ENCODE measurements at places on chromosomes 16 and 17. TPM values are rescaled to one million over a fixed set of nuclear protein-coding genes. Genes with fewer than 3 reads are reported as not detected.

CSH1 gene
- total RNA-seq, result not detected

CA4 gene
- total RNA-seq, result not detected

PMP22 gene
- total RNA-seq, result 0.45 TPM

EIF5A gene
- 1,303 TPM for total RNA-seq

TM4SF5 gene
- total RNA-seq, result not detected

MYOCD gene
- not detected for total RNA-seq

SLFN12 gene
- total RNA-seq, result 7.8 TPM

CETP gene
- total RNA-seq, result not detected

NLE1 gene
- total RNA-seq, result 45.3 TPM

SLFN13 gene
- 36.8 TPM for total RNA-seq

PDILT gene
- not detected for total RNA-seq

PIPOX gene
- 1.2 TPM for total RNA-seq

LRRC37A2 gene
- 6.2 TPM for total RNA-seq

CAPNS2 gene
- total RNA-seq, result not detected

PALB2 gene
- 35.7 TPM for total RNA-seq

CDH8 gene
- not detected for total RNA-seq

CCL16 gene
- not detected for total RNA-seq

SEBOX gene
- not detected for total RNA-seq

STAT5A gene
- total RNA-seq, result 348 TPM

HSPB9 gene
- not detected for total RNA-seq

CD79B gene
- total RNA-seq, result 29.2 TPM

SPNS2 gene
- total RNA-seq, result 0.17 TPM

MYH2 gene
- not detected for total RNA-seq

SLC2A4 gene
- 0.17 TPM for total RNA-seq

ENPP7 gene
- total RNA-seq, result 0.09 TPM

MT4 gene
- not detected for total RNA-seq

SALL1 gene
- total RNA-seq, result not detected

NXN gene
- total RNA-seq, result 0.28 TPM

HOXB9 gene
- total RNA-seq, result 0.21 TPM

DCXR gene
- total RNA-seq, result 128 TPM

MT1M gene
- total RNA-seq, result not detected

SHISA9 gene
- not detected for total RNA-seq

KLHL11 gene
- 22.6 TPM for total RNA-seq

TP53TG3 gene
- total RNA-seq, result not detected

ARMC7 gene
- total RNA-seq, result 12.0 TPM

TNK1 gene
- 5.3 TPM for total RNA-seq

PSME3 gene
- total RNA-seq, result 232 TPM

TEKT1 gene
- not detected for total RNA-seq

CCDC154 gene
- 1.3 TPM for total RNA-seq

CTNS gene
- 46.7 TPM for total RNA-seq

PRRT2 gene
- 1.6 TPM for total RNA-seq

CRYBA1 gene
- total RNA-seq, result not detected

KLHL10 gene
- total RNA-seq, result not detected

CTRB1 gene
- not detected for total RNA-seq

ZNHIT3 gene
- 48.5 TPM for total RNA-seq

Measured in activated CD4-positive, alpha-beta T cell treated with anti-CD3 and anti-CD28 coated beads, Interleukin-2, amount 10 ng/mL, durations not matched to agents 24 days and 14 days (primary cell).